ENCODE measurements at places on chromosomes 5 and 9.

DNA sequence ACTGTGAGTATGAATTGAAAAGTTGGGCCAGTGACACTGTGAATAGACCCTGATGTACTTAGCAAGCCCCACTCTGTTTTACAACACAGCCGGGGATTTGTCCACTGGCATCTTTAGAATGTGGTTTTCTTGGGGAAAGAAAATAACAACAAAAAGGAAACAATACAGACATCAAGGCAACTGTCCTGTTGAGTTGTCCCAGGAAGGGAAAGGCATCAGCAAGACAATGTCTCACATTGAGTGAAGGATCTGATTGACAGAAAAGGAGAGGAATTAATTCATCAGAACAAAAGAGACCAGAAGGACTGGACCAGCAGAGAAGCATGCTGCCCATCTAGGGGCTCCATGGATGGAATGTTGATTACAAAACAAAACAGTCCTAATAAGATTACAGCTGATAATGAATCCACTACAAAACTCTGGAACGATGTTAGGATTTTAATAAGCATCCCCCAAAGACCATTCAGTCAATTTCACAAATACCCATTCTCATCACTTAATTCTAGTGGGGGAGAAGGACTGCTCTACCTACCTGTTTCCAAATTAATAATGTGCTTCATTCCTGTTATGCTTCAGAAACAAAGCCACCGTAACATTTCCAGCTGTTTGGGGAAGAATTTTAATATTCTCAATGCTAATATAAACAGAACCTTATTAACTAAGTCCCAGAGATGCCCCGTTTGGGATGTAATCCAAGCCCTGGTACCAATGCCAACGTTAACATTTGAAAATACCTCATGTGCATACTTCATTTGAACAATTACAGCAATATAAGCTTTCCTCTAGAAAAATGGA is 298.0 kb downstream of the SPOCK1 start:
- DNase-seq, result no peak

DNA sequence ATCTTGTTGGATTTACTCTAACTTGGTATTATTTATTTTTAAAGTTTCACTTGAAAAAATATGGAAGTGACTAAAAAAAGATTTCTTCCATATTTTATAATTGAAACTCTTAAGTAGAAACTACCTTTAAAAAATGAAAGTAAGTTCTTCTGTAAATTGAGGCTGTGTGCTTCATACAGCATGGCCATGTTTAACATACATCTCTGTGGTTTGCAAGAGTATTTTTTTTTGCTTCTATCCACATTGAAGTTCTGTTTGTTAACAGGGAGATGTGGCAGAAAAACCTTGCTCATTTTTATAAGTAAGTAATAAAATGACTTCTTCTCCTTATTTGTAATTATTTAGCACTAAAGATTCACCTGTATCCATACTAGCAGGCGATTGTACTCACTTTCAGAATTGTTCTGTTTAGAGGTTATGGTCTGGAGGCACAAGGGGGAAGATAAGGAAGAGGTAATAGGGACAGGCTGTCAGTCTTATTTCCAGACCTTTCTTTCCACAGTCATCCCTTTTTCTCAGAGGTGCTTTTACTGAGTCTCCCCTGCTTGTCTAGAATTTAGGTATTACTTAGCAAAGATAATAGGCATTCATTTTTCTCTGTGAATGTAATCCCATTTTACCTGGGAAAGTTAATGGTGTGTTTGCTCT is 16.0 kb downstream of the FYB1 start:
- no peak for DNase-seq

- DNase-seq, result peak; percentile 52
Measured at GRCh38 chr9:127927201-127927987, 3.2 kb downstream of the PIP5KL1 start.

DNA sequence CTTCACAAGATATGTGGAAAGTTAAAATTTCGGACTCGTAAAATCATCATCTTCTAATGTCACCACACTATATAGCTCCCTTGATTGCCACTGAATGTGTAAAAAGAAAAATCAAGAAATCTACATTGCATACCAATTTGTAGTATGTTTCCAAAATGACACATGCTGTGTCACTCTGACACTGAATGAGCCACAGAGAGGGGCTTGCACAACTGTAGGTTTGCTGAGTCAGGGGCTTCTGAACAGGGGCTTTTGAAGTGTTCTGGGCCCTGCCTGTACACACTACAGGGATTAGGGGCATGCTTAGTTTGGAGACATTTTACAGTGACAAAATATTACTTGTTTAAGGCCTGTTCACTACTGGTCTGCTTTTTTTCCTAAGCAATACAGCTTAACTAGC is 234.4 kb upstream of the GRAMD2B start:
- DNase-seq, result no peak

DNA sequence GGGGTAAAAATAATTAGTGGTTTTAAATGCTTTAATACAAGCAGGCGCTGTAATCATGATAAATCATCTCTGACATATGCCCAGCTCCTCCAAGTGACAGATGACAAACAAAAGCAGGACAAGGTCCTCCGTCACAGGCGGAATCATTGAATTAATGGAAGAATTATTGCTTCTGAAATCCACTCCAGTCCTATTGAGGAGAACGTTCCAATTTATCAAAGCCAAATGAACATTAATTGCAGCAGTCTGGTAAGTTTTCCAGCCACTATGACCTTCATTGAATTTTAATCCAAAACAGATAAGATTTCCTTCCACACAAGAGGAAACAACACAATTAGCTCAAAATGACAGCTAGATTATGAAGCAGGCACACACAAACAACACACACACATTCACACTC is 136.8 kb downstream of the ASTN2 start:
- no peak for DNase-seq

DNA sequence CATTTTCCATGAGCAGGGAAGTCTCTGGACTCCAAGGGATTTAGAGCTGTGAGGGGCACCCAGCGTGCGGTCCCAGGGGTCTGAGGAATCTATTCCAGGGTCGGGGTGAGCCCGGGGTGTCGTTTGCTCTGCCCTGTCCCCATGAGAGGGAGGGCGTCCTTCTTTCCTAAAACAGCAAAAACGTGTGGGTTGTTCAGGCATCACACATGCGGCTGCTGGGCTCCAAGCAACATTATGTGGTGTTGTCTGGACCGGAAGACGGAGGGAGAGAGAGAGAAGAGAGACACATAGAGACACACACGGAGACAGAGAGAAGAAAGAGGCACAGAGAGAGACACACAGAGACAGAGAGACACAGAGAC is 42.7 kb upstream of the COL5A1 start:
- DNase-seq, result no peak

DNA sequence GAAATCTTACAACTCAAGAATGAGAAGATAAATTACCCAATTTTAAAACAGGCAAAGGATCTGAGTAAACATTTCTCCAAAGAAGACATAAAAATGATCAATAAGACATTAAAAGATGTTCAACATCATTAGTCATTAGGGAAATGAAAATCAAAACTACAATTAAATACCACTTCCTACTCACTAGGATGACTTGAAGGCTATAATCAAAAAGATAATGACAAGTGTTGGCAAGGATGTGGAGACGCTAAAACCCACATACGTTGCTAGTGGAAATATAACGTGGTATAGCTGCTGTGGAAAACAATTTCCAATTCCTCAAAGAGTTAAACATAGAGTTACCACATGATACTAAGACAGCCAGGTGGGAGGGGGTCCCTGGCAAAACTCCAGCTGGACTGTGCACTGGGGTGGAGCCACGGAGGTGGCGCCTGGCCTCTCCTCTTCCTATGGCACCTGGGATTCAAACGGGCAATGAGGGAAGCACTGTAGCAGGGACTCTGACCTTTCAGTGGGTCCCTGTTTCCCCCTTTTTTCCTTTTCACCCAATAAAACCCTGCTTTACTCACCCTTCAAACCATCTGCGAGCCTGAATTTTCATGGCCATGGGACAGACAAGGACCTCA is 5.9 kb downstream of the ARSB start:
- no peak for DNase-seq

DNA sequence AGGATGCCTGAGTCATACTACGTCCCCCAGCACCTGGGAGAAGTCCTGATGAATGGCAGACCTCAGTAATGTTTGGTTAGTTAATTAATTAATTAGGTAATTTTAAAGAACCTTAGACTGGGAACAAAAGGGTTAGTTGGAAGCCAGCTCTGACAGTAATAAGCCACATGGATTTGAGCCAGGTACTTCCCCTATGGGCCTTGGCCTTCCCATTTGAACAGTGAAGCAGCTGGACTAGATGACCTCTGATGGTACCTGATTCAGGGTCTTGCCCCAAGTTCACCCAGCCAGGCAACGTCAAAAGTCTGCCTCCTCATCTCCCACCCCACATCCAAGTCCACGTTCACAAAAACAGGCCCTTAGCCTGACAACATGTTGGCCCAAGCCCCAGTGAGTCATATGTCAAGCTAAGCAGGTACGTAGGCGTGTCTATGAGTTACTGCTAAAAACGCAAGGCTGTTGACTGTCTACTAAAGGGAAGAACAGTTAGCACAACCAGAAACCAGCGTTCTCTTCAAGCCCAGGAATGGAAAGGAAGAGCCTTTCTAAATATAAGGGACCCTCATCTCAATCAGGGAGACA is 303.2 kb downstream of the ACTL7B start:
- no peak for DNase-seq

DNA sequence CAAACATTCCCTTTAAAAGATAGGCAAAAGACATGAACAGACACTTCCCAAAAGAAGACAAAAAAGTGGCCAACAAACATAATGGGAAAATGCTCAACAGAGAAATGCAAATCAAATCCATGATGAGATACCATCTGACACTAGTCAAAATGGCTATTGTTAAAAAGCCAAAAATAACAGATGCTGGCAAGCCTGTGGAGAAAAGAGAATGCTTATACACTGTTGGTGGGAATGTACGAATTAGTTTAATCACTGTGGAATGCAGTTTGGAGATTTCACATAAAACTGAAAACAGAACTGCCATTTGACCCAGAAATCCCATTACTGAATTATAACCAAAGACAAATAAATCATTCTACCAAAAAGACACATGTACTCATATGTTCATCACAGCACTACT is 58.3 kb upstream of the WDR41 start:
- DNase-seq, result no peak

DNA sequence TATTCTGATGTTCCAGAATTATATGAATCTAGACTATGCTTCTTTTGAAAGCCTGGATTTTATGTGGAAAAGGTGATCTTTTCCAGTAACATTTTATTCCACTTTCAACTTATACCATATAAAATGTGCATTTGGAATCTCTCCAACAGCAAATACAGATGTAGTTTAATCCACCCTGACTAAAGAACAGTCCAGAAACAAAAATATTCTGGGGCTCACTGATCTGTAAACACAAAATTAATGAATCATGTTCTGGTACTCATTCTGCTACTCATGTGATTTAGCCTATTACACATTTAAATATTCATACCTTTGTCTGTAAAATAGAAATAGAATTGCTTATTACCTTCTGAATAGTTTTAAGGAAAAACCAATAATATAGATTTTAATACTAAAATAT is 125.8 kb downstream of the ARRDC3 start:
- no peak for DNase-seq

DNA sequence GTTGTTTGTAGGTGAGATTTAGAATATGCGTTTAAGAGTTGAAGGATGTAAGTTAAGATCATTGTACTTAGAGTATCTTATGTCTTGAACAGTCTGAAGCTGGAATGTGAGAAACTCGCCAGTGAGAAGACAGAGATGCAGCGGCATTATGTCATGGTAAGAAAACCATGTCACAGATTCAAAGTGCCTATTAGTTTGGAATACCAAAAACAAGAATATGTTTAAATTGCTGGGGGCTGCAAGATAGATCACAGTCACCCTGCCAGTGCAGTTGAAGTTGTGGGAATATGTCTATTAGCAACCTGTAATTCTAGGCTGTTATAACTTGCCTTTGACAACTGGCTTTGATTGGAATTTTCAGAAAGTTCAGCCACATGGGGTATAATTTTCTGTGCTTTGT is 3.0 kb downstream of the TLE4 start:
- no peak for DNase-seq

DNA sequence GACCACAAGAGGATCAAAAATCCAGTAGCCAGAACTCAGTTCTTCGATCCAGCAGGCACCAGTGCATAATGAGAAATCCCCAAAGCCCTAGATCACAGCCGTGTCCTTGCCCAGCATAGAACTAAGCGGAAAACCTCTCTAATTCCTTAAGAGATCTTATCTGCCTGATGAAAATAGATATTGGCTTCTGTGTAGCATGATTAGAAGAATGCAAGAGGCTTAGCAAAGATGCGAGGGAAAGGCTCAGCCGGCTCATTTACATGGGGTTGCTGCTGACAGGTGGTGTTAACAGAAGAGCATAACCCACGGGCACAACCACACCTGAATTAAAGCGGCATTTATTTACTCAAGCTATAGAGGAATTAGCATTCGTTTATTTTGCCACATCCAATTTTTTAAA is 400.0 kb upstream of the ADAMTS16 start:
- no peak for DNase-seq

- DNase-seq, result no peak
Measured at GRCh38 chr5:171990713-171991015, 15.8 kb downstream of the FBXW11 start.

DNA sequence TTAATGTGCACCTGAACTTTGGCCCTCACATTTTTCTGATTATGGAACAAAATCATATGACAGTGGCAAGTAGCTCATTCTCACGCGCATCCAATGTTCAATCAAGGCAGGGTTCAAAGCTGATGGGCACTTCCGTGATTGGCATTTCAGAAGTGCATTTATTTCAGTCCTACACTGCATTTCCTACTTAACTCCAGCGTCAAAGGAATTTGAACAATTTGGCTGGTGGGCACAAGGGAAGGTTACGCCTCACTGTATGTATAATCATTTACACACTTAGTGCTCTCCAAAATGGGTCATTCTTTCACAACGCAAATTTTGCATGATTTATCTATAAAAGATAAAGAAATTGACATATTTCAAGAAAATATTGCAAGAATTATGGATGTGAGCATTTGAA is 167.9 kb upstream of the VLDLR start:
- no peak for DNase-seq

DNA sequence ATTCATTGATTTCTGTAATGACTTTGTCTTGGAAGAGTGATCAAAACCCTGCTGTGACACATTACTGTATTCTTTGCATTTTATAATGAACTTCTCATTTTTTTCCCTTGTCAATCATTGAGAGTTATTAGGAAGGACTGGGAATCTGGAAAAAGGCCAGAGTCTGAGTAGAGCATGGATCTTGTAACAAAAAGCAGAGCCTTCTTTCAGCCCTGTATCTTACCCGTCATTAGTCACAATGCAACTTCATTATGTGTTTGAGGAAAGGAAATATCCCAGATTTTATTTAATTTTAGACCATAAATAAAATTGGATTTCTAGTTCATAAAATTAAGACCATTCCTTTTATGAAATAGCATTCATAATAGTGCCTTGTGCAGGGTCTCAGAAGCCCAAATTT is 131.4 kb downstream of the ARHGEF28 start:
- no peak for DNase-seq

Data from stimulated activated CD8-positive, alpha-beta memory T cell treated with anti-CD3 and anti-CD28 coated beads, Interleukin-4, amount 100 ng/mL, for 24 hours (primary cell).